Activated CD4-positive, alpha-beta T cell treated with anti-CD3 and anti-CD28 coated beads, Interleukin-2, amount 10 ng/mL, durations not matched to agents 24 days and 14 days (primary cell): ENCODE measurements at places on chromosomes 7 and 10. TPM values are rescaled to one million over a fixed set of nuclear protein-coding genes. Genes with fewer than 3 reads are reported as not detected.

SUN1 gene
- total RNA-seq, result 85.8 and 90.3 TPM in 2 replicates

DNA sequence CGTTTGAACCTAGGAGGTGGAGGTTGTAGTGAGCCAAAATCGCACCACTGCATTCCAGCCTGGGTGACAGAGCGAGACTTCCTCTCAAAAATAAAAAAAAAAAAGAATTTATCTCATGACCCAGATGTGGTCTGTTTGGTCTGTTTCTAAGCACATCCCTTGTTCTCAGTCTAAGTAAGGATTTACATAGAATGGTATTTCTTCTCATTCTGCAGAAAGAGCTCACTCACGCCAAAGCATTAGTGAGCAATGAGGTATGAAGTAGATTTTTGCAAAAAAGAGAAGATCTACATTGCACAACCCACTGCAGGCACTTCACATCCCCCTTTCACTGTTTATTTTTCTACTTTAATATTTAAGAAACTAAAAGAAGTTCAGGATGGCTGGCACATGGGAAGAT is 76.5 kb upstream of the FGL2 start:
- no peaks in the 10 kb centered on the region for H3K27me3 ChIP-seq
- no peak overlapping the region for H3K27ac ChIP-seq
- no peak for DNase-seq

- H3K27me3 ChIP-seq, result no peaks in the 10 kb centered on the region
- H3K4me1 ChIP-seq, result peaks cover 53% of the 10 kb centered on the region
- no peak for DNase-seq
Measured at GRCh38 chr7:135151533-135151932, 3.7 kb downstream of the TMEM140 start.

DNA sequence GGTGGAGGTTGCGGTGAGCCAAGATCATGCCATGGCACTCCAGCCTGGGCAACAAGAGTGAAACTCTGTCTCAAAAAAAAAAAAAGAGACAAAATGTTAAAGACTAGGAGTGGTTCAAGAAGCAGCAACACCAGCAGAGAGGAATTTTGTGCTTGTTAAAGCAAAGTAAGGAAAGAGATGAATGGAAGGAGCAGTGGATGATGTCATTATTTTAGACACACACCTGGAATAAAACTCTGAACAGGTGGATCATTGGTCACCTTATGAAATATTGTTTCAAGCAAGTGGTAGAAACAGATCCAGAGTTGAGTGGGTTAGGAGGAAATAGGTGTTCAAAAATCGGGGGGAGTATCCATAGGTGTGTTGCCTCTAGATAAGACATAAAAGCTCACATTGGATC is 129.7 kb upstream of the FRMD4A start:
- H3K36me3 ChIP-seq, result no peaks in the 10 kb centered on the region
- no peak overlapping the region for H3K27ac ChIP-seq
- H3K4me1 ChIP-seq, result no peaks in the 10 kb centered on the region
- peaks cover 11% of the 10 kb centered on the region for H3K27me3 ChIP-seq
- no peak for DNase-seq

- H3K4me3 ChIP-seq, result no peak overlapping the region
- peaks cover 1% of the 10 kb centered on the region for H3K36me3 ChIP-seq
- H3K4me1 ChIP-seq, result peaks cover under 1% of the 10 kb centered on the region
- no peak for DNase-seq
- peaks cover 11% of the 10 kb centered on the region for H3K27me3 ChIP-seq
Measured at GRCh38 chr7:157538735-157539134, 201.9 kb downstream of the DNAJB6 start.

PON1 gene
- total RNA-seq, result not detected in 2 replicates

GRCh38 chr7:36286226-36286625 is 103.4 kb upstream of the ANLN start:
- no peaks in the 10 kb centered on the region for H3K27me3 ChIP-seq
- H3K36me3 ChIP-seq, result no peaks in the 10 kb centered on the region
- peaks cover 54% of the 10 kb centered on the region for H3K4me1 ChIP-seq
- peak overlapping the region; percentile 93 for H3K27ac ChIP-seq

GRCh38 chr10:15763006-15763405 is 43.3 kb upstream of the ITGA8 start:
- H3K36me3 ChIP-seq, result no peaks in the 10 kb centered on the region
- peaks cover 2% of the 10 kb centered on the region for H3K27me3 ChIP-seq

DNA sequence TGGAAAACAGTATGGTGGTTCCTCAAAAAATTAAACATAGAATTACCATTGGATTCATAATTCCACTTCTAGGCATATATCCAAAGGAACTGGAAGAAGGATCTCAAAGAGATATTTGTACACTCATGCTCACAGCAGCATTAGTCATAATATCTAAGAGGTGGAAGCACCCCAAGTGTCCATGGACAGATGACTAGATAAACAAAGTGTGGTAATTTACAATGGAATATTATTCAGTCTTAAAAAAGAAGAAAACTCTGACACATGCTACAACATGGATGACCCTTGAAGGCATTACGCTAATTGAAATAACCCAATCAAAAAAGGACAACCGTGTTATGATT is 594.2 kb downstream of the KCNMA1 start:
- DNase-seq, result no peak
- H3K4me3 ChIP-seq, result no peak overlapping the region
- H3K27me3 ChIP-seq, result peaks cover 2% of the 10 kb centered on the region
- peaks cover 3% of the 10 kb centered on the region for H3K4me1 ChIP-seq

GRCh38 chr10:105413997-105414396 is 772.9 kb downstream of the SORCS3 start:
- no peak for DNase-seq
- H3K27ac ChIP-seq, result no peak overlapping the region
- H3K4me1 ChIP-seq, result no peaks in the 10 kb centered on the region
- H3K4me3 ChIP-seq, result no peak overlapping the region
- no peaks in the 10 kb centered on the region for H3K27me3 ChIP-seq

DNA sequence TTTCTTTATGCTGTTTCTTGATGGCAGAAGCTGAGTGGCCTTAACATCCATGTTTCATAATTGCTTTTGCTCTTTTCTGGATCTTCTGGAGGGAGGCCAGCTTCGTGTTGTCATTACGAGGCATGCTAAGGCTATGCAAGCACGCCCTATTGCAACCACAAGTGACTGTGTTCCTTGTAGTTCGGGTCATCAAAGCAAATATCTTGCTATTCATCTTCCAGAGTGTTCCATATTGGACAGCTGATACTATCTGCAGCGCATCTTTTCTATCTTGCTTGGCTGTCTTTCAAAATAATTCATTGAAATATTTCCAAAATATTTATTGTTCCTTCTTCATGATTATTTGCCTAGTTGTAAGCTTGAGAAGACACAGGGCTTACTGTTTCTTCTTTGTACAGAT is 5.0 kb downstream of the EPHB6 start:
- peaks cover 9% of the 10 kb centered on the region for H3K27me3 ChIP-seq
- no peaks in the 10 kb centered on the region for H3K36me3 ChIP-seq
- peaks cover 8% of the 10 kb centered on the region for H3K4me1 ChIP-seq
- H3K4me3 ChIP-seq, result no peak overlapping the region
- no peak overlapping the region for H3K27ac ChIP-seq

DNA sequence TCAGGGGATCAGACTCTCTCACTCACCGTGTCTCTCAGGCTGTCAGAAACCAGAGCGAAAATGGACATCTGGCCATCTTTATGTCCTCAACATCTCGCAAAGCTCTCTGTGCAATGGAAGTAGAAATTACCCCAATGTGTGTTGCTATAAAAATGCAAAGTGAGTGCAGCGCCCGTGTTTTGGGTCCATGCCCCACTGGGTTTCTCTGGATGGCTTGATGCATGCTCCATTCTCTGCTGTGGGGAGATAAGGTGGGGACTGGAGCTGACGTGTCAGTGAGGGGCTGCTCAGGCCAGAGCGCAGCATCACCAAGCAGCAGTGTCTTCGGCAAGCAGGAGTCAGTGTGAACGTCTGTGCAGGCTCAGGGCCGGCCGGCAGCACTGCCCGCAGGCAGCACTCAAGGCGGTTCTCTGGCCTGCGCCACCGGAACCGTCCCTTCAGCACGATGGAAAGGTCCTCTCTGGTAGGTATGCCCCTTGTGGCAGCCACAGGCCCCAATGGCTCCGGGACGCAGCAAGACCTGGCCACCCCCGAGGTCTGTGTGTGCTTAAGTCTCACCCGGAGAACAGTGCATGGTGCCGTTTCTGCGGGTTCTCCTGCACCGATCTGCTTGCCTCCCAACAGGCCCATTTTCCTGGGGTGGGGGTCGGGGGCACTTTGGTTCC is 30.2 kb downstream of the WDR86 start:
- H3K36me3 ChIP-seq, result peaks cover 23% of the 10 kb centered on the region
- no peak overlapping the region for H3K27ac ChIP-seq
- DNase-seq, result no peak
- H3K4me1 ChIP-seq, result peaks cover 5% of the 10 kb centered on the region
- H3K27me3 ChIP-seq, result peaks cover 23% of the 10 kb centered on the region

DNA sequence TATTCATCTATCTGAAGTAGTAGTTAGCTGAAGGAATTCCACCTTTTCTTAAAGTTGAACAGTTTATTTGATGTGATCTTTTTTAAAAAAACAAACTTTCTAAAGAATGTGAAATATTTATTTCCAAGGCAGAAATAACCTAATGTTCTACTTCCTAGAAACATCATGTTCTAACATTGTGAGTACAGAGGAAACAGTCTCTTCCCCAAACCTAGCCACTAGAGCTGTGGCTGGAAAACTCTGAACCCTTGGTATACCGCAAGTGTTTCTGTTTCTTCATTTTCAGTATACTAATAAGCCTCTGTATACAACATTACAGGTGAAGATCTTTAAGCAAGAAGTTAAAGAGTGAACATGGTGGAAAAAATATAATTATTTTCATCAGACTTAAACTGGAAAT is 35.1 kb downstream of the NOC3L start:
- H3K27ac ChIP-seq, result no peak overlapping the region
- H3K4me3 ChIP-seq, result no peak overlapping the region
- H3K36me3 ChIP-seq, result peaks cover 41% of the 10 kb centered on the region
- no peak for DNase-seq
- H3K27me3 ChIP-seq, result no peaks in the 10 kb centered on the region

PILRA gene
- 9.8 and 11.6 TPM in 2 replicates for total RNA-seq

TWNK gene
- total RNA-seq, result 41.1 and 42.1 TPM in 2 replicates

GRB10 gene
- 1.4 and 3.6 TPM in 2 replicates for total RNA-seq

DNA sequence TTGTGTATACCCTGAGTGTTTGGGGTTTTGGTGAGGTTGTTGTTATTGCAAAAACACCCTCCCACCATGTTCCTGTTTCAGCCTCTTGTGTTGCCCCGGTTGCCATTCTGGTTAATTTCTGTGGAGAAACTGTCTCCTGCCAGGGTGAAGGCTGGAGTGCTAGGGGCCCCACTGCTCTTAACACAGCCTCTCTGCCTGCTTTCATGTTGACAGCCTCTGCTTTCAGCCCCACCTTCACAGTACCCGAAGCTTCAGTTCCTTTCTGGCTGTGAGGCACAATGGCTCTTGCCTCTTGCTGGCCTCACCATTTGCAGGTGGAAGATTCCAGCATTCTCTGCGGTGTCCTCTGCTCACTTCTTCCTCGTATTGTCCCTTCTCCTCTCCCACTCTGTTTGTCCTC is 19.2 kb downstream of the SLC18A2 start:
- H3K36me3 ChIP-seq, result no peaks in the 10 kb centered on the region
- H3K27me3 ChIP-seq, result peaks cover 18% of the 10 kb centered on the region
- no peak for DNase-seq

FRMPD2 gene
- total RNA-seq, result not detected in 2 replicates

GRCh38 chr10:127740596-127740995 is 3.6 kb downstream of the FOXI2 start:
- H3K4me3 ChIP-seq, result no peak overlapping the region
- no peaks in the 10 kb centered on the region for H3K36me3 ChIP-seq
- no peaks in the 10 kb centered on the region for H3K4me1 ChIP-seq
- H3K27me3 ChIP-seq, result peaks cover 14% of the 10 kb centered on the region
- no peak overlapping the region for H3K27ac ChIP-seq

DNA sequence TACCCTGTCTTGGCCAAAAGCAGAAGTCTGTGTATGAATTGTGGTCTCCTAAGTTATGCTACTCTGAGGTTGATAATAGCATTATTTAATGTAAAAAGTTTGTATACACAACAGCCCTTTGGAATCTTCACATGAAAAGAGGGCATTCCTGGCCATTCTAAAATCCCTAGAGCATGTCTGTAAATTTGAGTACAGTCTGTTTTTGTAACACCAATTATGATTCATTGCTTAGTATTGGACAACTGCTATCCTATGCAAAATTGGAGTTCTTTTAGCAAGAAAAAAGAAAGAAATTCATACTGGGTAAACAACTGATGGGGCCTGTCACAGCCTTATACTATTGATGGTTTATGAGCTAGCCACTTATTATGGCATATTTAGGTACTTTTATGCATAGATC is 10.2 kb downstream of the CUTC start:
- no peak for DNase-seq
- no peak overlapping the region for H3K27ac ChIP-seq
- H3K36me3 ChIP-seq, result peaks cover 78% of the 10 kb centered on the region
- H3K27me3 ChIP-seq, result no peaks in the 10 kb centered on the region
- peaks cover 16% of the 10 kb centered on the region for H3K4me1 ChIP-seq

GRCh38 chr7:129108581-129108980 is 35.9 kb upstream of the TSPAN33 start:
- H3K27me3 ChIP-seq, result peaks cover 5% of the 10 kb centered on the region
- no peak for DNase-seq
- no peak overlapping the region for H3K27ac ChIP-seq
- no peaks in the 10 kb centered on the region for H3K36me3 ChIP-seq

ABLIM1 gene
- total RNA-seq, result 16.5 and 18.5 TPM in 2 replicates

GRCh38 chr10:131812736-131813604 is 87.8 kb upstream of the PPP2R2D start:
- no peaks in the 10 kb centered on the region for H3K27me3 ChIP-seq
- no peak for DNase-seq
- H3K36me3 ChIP-seq, result no peaks in the 10 kb centered on the region
- no peak overlapping the region for H3K4me3 ChIP-seq
- no peaks in the 10 kb centered on the region for H3K4me1 ChIP-seq
- H3K27ac ChIP-seq, result no peak overlapping the region

DNA sequence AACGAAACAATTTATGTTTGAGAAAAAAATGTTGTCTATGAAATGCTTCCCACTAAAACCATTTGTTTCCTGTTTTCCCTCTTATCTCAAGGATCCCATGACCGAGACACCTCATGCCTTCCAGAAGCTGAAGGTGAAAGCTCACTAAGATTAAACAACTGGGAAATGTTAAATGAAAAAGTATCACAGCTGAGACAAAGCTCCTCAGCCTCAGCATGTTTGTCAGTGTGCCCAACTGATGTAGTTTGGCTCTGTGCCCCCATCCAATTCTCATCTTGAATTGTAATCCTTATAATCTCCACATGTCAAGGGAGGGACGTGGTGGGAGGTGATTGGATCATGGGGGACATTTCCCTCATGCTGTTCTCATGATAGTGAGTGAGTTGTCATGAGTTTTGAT is 327.3 kb downstream of the HTR7 start:
- no peaks in the 10 kb centered on the region for H3K36me3 ChIP-seq
- H3K4me1 ChIP-seq, result no peaks in the 10 kb centered on the region
- no peak overlapping the region for H3K27ac ChIP-seq

GRCh38 chr10:133378251-133379096 is 588 bp upstream of the PAOX start:
- peak overlapping the region; percentile 51 for H3K27ac ChIP-seq
- peak; percentile 90 for DNase-seq
- peaks cover 7% of the 10 kb centered on the region for H3K4me1 ChIP-seq

- H3K27me3 ChIP-seq, result no peaks in the 10 kb centered on the region
- no peak overlapping the region for H3K27ac ChIP-seq
- peaks cover 39% of the 10 kb centered on the region for H3K36me3 ChIP-seq
- H3K4me1 ChIP-seq, result peaks cover 3% of the 10 kb centered on the region
Measured at GRCh38 chr7:100574362-100575205, 884 bp upstream of the SAP25 start.
